Subcutaneous preadipocyte (primary cell): ENCODE measurements at places on chromosomes 1 and 21. TPM values are rescaled to one million over a fixed set of nuclear protein-coding genes. Genes with fewer than 3 reads are reported as not detected.

The LRRC38 gene
- total RNA-seq, result not detected in 2 replicates

The PCP4L1 gene
- total RNA-seq, result not detected in 2 replicates

The AMIGO1 gene
- total RNA-seq, result 0.39 and 0.73 TPM in 2 replicates

The UBL4B gene
- total RNA-seq, result not detected in 2 replicates

The NHLH2 gene
- total RNA-seq, result not detected in 2 replicates

The DISP3 gene
- under 0.01 TPM in 1 of 2 replicates, not detected in the other for total RNA-seq

The RNF187 gene
- total RNA-seq, result 32.6 and 34.9 TPM in 2 replicates

The CRNN gene
- total RNA-seq, result not detected in 2 replicates

The CEP350 gene
- 49.2 and 60.6 TPM in 2 replicates for total RNA-seq

The ITGB2 gene
- not detected in 2 replicates for total RNA-seq

The FNDC10 gene
- total RNA-seq, result 3.1 and 7.3 TPM in 2 replicates

The RNF11 gene
- total RNA-seq, result 66.1 and 82.1 TPM in 2 replicates

The FCER1A gene
- total RNA-seq, result not detected in 2 replicates

The BLACAT1 gene
- under 0.01 TPM in 1 of 2 replicates, not detected in the other for total RNA-seq

The TNFRSF8 gene
- total RNA-seq, result under 0.01 TPM in 1 of 2 replicates, not detected in the other

The HTR6 gene
- not detected in 2 replicates for total RNA-seq

The RNF207 gene
- 2.6 and 3.7 TPM in 2 replicates for total RNA-seq

The HES4 gene
- not detected in 2 replicates for total RNA-seq

The PLPPR4 gene
- total RNA-seq, result under 0.01 TPM in 2 replicates

The PADI1 gene
- not detected in 2 replicates for total RNA-seq

The BCL10 gene
- 25.4 and 37.9 TPM in 2 replicates for total RNA-seq

The FAM72A gene
- 2.2 and 4.3 TPM in 2 replicates for total RNA-seq

The L1TD1 gene
- 0.20 TPM in 1 of 2 replicates, not detected in the other for total RNA-seq

The CD1D gene
- total RNA-seq, result 0.37 and 0.39 TPM in 2 replicates

The KIF21B gene
- under 0.01 TPM in 2 replicates for total RNA-seq

The ZRANB2 gene
- 21.3 and 25.4 TPM in 2 replicates for total RNA-seq

The AP4B1 gene
- 15.1 and 15.4 TPM in 2 replicates for total RNA-seq

The PLA2G2D gene
- not detected in 2 replicates for total RNA-seq

The ZFP69B gene
- 2.9 and 4.9 TPM in 2 replicates for total RNA-seq

The IGSF5 gene
- not detected in 2 replicates for total RNA-seq

The HSF2BP gene
- 0.20 and 0.73 TPM in 2 replicates for total RNA-seq

The ST6GALNAC5 gene
- total RNA-seq, result 0.37 and 0.39 TPM in 2 replicates

The CFAP141 gene
- total RNA-seq, result not detected in 2 replicates

The TOMM20 gene
- total RNA-seq, result 94.4 and 99.9 TPM in 2 replicates

The ERG gene
- total RNA-seq, result under 0.01 and 0.39 TPM in 2 replicates

The IVL gene
- under 0.01 TPM in 1 of 2 replicates, not detected in the other for total RNA-seq

The LIPI gene
- total RNA-seq, result not detected in 2 replicates

The GBP7 gene
- total RNA-seq, result not detected in 2 replicates

The GPR37L1 gene
- total RNA-seq, result not detected in 2 replicates

The PTPRU gene
- total RNA-seq, result 8.8 and 20.1 TPM in 2 replicates

The COL16A1 gene
- total RNA-seq, result 50.0 and 58.5 TPM in 2 replicates

The LCE1A gene
- total RNA-seq, result not detected in 2 replicates

The SPAG17 gene
- total RNA-seq, result not detected in 2 replicates

The ADSS2 gene
- 43.2 and 44.1 TPM in 2 replicates for total RNA-seq

The NPR1 gene
- 6.2 and 6.3 TPM in 2 replicates for total RNA-seq

The KRTAP13-3 gene
- not detected in 2 replicates for total RNA-seq

The MANEAL gene
- 0.73 and 0.78 TPM in 2 replicates for total RNA-seq

The ASCL5 gene
- total RNA-seq, result under 0.01 TPM in 1 of 2 replicates, not detected in the other

The RHD gene
- under 0.01 TPM in 1 of 2 replicates, not detected in the other for total RNA-seq

The MIXL1 gene
- not detected in 2 replicates for total RNA-seq

The CELF3 gene
- not detected in 2 replicates for total RNA-seq

The OR2L5 gene
- total RNA-seq, result not detected in 2 replicates

The OR2T11 gene
- not detected in 2 replicates for total RNA-seq

The CA6 gene
- not detected in 2 replicates for total RNA-seq
